Omental fat pad (tissue), 4 donors: ENCODE measurements at places on chromosomes 6 and 20. TPM values are rescaled to one million over a fixed set of nuclear protein-coding genes. Genes with fewer than 3 reads are reported as not detected.

The NKX2-4 gene
- not detected for total RNA-seq

The GRM1 gene
- total RNA-seq = 0.16 TPM

The GINS1 gene
- 0.13 TPM for total RNA-seq

The EDN3 gene
- not detected for total RNA-seq

The SLC24A3 gene
- total RNA-seq = 8.5 TPM

The GSTA2 gene
- total RNA-seq = not detected

The ADGB gene
- total RNA-seq = not detected

The SEL1L2 gene
- 1.4 TPM for total RNA-seq

The TRIM15 gene
- total RNA-seq = not detected

The CST9L gene
- not detected for total RNA-seq

The SEMG1 gene
- total RNA-seq = not detected

DNA sequence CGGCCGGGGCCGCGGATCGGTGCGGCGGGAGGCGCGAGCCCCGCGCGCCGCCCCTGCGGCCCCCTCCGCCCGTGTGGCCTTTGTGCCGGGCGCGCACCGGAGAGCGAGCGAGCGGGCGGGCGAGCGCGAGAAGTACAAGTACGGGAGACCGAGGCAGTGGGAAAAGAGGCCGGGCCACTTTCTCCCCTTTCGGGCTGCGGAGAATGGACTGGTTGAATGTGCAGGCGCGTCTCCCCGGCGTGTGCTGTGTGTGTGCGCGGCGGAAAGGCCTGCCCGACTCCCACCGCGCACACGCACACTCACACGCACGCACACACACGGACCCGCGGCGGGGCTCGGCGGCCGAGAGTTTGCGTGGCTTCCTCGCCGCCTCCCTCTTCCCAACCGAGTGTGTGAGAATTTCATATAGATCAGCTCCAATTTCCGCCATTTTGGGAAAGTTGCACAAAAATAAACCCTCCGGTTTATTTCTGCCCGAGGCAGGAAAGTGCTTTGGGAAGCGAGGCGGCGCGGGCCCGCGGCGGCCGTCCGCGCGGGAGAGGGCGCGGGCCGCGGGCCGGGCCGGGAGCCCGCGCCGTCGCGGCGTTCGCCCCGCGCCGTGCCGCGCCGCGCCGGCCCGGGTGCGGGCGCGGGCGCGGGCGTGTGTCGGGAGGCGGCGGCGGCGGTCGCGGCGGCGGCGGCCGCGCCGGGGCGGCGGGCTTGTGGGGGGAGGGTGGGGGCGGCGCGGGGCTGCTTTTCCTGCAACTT lies 1.1 kb downstream of the L3MBTL3 start:
- no peak for DNase-seq

DNA sequence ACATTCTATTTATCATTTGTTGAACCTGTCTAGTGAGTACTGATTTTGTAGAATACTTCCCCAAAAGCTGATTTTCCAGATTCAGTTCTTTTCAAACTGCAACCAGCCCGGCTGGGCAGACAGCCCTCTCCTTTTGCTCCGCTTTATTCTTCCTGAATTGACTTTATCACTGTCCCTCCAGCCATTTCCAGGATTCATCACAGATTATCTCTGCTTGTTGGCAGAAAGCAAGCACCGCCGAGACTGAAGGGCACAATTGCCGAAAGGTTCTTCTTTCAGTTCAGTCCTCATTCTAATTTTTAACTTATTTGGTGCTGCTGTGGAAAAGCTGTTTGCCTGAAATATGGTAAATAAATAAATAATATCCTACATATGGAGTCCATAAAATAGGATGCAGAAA lies 369.1 kb upstream of the FLRT3 start:
- no peak for DNase-seq

DNA sequence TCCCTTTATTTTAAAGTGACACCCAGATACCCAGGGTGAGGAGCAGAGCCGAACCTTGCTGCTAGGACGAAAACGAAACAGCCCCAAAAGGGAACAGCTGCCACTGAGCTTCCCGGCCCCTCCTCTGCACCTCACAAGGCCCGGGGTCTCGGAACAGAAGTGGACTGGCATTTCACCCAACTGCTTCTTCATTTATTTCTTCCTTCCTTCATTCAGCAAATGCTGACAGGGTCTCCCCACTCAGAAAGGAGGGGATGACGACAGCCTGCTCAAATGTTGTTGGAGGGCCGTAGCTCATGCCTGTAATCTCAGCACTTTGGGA lies 220.3 kb downstream of the PREX1 start:
- DNase-seq = no peak

DNA sequence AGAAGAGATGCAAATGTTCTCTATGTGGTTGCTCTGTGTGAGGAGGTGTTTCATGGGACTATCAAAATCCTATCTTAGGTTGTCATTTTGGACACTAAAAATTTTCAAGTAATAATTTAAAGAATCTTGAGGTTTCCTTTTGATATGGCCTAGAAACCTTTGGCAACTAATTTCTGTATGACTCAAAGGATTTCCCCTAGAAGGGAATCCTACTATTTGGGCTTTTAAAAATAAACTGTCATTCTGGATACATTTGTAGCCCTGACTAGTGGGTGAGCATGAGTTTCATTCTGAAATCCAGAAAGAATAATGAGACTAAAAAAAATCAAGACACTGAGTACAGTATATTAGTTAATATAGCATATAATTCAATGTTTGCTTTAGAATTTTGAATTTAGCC lies 25.5 kb upstream of the RAB23 start:
- no peak for DNase-seq

DNA sequence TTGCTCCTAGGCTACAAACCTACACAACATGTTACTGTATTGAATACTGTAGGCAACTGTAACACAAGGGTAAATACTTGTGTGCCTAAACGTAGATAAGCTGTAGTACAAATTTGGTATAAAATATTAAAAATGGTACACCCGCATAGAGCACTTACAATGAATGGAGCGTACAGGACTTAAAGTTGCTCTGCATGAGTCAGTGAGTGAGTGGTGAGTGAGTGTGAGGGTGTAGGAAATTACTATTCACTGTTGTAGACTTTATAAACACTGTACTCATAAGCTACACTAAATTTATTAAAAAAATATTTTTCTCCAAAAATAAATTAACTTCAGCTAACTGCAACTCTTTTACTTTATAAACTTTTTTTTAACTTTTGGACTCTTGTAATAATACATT lies 391.6 kb downstream of the ADGRB3 start:
- no peak for DNase-seq

DNA sequence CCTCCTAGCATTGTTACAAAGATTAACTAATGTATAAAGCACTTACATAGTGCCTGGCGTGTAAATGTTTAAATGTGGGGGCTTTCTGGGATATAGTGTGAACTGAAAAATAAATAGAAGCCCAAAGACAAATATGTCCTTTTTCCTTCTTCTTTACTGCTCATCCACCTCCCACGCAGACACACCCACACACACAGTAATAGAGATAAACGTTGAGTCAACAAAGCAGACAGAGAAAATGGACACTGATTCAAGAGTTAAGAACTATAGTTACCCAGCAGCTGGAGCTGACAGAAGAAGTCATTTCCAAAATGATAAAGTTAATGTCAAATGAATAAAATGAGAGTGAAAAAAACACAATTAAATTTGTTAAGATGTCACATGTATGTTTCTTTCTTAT lies 68.3 kb downstream of the FHL5 start:
- no peak for DNase-seq

GRCh38 chr6:94027374-94027773 lies 608.0 kb upstream of the EPHA7 start:
- no peak for DNase-seq

- DNase-seq = no peak
These were observed 177.8 kb downstream of the VEGFA start for GRCh38 chr6:43947860-43948259.

- no peak for DNase-seq
These were observed 18.0 kb downstream of the TFEB start for GRCh38 chr6:41717392-41717736.

DNA sequence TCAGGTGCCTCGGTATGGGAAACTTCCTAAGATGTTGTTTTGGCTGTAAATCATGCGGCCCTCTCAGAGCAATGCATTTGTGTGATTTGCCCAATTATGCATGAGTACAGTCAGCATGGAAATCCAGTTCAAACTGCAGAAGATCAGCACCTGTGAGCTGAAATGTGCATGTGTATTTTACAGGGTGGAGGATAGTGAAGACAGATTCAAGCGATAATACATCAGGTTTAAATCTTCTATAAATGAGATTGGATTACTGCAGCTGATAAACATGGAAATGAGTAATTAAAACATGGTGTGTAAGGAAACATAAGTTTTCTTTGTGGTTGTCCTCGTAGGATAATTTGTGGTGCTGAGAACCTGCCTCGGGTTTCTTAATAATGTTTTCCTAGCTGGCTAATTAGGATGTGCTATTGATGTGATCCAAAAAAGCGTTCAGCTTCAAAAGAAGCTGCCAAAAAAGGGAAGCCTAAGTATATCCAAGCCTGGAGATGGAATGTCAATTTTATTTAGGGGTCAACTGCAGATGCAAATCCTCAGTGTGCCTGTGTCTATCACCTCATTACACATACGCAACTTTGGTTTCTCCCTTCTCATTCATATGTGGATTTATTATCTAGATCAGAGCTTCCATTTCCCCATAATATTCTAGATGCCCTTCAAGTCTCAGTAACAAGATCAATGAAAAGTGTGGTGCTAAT lies 117.1 kb upstream of the CCDC28A start:
- DNase-seq = no peak

DNA sequence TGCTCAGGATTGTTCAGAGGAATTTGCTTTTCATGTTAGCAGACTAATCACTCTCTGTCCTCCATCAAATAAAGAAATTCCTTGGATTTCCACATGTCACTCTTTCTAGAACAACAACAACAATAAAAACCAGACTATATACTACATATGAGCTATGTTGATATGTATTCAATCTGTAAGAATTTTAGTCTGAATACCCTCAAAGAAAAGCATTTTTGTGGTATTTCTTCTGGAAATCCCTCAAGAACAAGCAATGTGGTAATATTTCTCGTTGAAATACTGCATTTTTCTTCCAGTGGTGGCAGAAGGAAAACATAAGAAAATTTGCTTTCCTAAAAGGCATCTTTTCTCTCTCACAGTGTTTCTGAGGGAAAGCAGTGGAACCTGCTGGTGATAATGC lies 312.6 kb upstream of the RSPO3 start:
- DNase-seq = no peak

- DNase-seq = no peak
These were observed 251.5 kb upstream of the TCF21 start for GRCh38 chr6:133637436-133637835.

DNA sequence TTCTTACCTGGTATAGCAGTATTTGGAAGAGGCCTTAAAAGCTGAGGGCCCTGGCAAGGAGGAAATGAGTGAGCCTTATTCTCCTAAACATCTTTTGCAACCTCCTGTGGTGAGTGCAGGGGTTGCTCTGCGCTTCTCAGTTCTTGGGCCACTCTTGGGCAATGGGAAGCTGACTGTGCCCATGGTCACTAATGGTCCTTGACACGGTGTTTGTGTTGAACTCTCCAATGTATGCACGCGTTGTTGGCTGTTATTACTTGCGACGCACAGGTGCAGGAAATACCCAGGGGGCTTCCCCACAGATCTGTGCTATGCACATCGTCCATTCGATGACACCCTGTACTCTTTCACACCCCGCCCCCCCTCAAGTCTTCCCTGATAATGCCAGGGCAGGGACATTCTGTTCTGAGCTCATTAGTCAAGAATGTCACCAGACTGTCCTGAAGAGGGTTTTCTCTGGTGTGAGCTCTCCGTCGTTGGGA lies 79.7 kb downstream of the EDN1 start:
- DNase-seq = no peak

DNA sequence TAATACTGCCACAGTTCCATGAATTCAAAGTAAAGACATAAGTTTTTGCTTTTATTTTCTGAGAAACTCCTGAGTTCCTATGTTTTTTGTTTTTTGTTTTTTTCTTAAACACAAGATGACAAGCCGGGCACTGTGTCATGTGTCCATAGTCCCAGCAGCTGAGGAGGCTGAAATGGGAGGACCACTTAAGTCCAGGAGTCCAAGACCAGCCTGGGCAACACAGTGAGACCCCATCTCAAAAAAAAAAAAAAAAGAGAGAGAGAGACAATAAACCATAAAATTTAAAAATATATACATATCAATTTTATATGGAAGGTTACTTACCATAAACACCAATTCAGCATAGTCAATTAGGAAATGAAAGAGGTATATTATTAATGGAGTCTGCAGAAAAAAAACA lies 31.9 kb downstream of the PIGU start:
- no peak for DNase-seq

DNA sequence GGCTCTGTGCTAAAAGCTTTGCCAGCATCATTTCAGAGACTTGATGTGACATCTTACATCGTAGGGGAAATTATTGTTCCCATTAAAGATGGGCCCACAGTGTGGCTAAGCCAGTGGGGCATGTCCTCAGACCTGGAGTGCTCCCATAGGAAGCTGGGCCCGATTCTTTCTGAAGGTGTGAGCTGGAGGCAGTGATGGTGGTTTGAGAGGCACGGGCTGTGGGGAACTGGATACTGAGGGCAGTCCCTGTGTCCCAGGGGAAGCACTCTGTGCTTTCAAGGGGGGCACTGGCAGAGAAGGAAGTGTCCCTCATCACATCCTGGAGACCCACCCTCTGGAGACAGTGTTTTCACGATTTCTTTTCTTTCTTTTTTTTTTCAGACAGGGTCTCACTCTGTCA lies 8.6 kb upstream of the FAM110A start:
- no peak for DNase-seq

DNA sequence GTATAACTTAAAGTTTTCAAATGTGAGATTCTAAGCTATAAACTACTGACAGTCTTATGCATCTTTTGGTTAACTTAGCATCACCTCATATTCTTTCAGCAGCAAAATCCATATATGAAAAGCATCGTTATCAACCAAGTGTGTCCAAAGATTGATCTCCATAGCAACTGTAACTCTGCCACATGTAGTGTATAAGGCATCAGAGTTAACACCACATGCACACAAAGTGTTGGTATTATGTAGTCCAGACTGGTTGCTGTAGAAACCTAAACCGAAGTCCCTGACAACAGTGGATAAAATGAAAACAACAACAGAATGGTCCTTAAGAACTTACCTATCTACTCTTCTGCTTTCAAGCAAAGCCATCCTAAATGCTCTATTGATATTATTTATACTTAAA lies 39.6 kb downstream of the PDSS2 start:
- no peak for DNase-seq

GRCh38 chr6:138869398-138869797 lies 73.5 kb downstream of the ECT2L start:
- DNase-seq = no peak

DNA sequence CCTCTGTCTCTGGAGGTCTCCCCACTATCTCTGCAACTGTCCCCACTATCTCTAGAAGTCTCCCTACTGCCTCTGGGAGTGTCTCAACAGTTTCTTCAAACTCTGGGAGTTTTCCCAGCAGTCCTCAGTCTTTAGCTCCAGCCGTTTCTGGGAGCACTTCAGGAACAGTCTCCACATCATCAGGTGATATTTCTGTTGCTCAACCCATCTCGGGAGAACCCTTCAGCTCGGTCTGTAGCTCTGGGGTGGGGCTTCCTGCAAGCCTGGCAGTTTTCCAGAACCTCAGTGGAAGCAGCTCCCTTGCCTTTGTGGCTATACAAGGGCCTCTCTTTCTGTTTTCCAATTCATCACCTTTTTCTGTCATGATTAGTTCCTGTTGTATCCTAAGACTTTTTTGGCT lies 3.0 kb upstream of the SFTA2 start:
- DNase-seq = no peak

GRCh38 chr20:20493701-20494100 lies 125.8 kb downstream of the INSM1 start:
- no peak for DNase-seq

GRCh38 chr6:134930463-134930862 lies 19.4 kb downstream of the ALDH8A1 start:
- DNase-seq = no peak

- DNase-seq = no peak
These were observed 177.8 kb upstream of the GGTLC1 start for GRCh38 chr20:24166412-24166811.
